Central memory CD4-positive, alpha-beta T cell (primary cell): ENCODE measurements at places on chromosomes 7 and 10.

DNA sequence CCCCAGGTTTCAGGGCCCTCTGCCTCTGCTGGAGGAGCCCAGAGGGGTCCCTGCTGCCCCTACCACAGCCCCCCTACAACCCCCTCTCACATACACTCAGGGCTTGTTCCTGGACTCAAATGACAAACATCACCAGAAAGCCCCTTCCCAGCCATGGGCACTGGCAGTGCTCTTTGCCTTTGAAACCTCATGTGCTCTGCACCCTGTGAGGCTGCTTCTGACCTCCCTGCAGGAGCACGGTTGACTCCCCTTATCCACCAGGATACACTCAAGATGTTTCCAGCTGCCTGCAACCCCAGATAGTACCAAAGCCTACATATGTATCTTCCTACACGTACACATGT lies 3.5 kb upstream of the ADIRF start:
- DNase-seq: no peak

GRCh38 chr10:22617516-22617915 lies 96.9 kb downstream of the PIP4K2A start:
- DNase-seq: no peak

DNA sequence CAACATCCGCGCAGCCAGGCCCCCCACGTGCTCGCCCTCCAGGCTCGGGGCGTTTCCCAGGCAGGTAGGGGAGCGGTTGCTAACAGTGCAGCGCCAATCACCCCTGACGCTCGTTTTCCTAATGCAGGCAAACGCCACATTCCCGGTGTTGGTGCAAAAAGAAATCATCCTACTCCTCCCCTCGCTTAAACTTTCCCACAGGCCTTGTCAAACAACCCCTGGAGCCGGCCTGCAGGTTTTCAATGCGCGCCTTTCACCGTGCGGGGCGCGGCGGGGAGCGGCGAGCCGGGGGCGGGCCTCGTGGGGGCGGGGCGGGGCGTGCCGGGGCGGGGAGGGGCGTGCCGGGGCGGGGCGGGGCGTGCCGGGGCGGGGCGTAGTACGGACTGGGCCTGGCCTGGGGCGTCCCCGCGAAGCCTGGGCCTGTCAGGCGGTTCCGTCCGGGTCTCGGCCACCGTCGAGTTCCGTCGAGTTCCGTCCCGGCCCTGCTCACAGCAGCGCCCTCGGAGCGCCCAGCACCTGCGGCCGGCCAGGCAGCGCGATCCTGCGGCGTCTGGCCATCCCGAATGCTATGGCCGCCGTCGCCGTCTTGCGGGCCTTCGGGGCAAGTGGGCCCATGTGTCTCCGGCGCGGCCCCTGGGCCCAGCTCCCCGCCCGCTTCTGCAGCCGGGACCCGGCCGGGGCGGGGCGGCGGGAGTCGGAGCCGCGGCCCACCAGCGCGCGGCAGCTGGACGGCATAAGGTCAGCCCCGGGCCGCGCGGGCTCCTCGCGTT lies at the start of gene ECHDC3:
Gene ECHDC3, plus strand, starts transcription at position 374 of the 770 bp plus-strand sequence. Its CDS starts 195 bp downstream, at position 569.
- peak; percentile 36 for DNase-seq

DNA sequence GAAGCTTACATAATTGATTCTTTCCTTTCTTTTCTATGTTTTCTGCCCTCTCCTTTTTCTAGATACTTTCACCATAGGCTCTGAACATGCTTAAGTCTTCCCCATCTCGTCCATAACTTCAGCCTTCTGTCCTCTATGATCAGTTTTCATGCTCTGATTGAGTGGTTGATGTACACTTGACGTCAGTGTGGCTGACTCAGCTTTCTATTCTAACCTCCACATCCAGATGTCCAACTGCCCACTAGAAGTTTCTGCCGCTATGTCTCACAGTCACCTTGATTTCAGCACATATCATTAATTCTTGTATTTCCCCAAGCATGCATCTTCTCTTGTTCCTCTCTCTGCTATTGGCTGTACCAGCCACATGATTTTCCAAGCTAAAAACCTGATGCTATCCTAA lies 15.0 kb downstream of the CDK14 start:
- DNase-seq: no peak

GRCh38 chr7:132073920-132074589 lies 502.2 kb downstream of the PLXNA4 start:
- DNase-seq: no peak

- DNase-seq: no peak
Observed at GRCh38 chr10:80392250-80392649, 16.1 kb upstream of the PRXL2A start.

- no peak for DNase-seq
Observed at GRCh38 chr7:154857728-154858681, 144.9 kb downstream of the PAXIP1 start.

DNA sequence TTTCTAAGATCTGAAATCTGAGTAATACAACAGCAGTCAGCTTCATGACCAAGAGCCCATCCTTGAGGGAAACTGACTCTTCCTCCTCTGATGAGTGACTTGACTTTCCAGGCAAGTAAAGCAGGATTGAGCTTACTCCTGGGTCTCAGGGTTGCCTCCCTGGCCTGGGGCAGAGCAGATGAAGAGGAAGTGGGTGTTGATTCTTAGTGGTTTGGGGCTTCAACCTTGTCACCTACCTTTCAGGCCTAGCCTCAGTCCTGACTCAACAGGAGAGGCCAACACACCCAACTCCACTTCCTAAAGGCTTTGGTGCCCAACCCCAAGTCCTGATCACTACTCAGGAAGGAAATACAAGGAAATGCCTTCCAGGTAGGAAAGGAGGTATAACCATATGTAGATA lies 54.1 kb downstream of the KCNMA1 start:
- DNase-seq: no peak

- DNase-seq: no peak
Observed at GRCh38 chr7:156475179-156475578, 165.4 kb upstream of the RNF32 start.

GRCh38 chr7:12139416-12139815 lies 71.7 kb upstream of the TMEM106B start:
- DNase-seq: no peak

GRCh38 chr10:5589011-5589660 lies 64.4 kb downstream of the CALML3 start:
- DNase-seq: no peak

DNA sequence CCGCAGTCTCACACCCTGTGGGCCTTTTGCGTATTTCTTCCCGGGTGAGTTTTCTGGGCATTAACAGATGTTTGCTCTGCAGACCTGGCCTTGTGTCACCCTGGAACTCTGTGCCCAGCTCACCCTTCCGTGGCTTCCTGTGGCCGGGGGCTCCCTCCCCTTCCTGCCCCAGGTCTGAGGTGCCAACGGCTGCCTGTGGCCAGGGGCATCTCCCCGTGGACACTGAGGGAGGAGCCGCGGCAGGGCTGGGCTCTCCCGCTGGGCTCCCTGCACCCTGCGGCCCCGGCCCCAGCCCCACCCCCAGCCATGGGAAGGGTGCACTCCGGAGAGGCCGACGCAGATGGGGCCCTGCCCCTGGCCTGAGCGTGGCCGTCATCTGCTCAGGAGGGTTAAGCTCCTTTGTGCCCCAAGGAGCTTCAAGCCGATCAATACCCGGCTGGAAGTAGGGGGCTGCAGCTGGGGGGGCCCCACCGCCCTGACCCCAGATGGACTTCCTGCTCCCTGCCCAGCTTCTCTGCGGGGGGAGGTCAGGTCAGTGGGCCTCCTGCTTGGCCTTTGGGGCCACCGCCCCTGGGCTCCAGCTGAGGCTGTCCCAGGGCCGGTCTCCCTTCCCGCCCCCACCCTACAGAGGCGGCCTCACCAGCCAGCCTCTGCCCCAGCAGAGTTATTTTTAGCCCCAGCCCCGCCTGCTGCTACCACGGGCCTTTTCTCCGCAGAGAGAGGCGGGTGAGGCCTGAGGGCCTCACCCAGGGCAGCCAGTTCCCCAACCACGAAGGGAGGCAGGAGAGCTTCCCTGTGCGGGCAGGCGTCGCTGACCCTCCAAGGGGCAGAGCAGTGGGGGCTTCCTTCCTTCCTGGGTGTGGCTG lies 24.2 kb downstream of the PWWP2B start:
- no peak for DNase-seq

DNA sequence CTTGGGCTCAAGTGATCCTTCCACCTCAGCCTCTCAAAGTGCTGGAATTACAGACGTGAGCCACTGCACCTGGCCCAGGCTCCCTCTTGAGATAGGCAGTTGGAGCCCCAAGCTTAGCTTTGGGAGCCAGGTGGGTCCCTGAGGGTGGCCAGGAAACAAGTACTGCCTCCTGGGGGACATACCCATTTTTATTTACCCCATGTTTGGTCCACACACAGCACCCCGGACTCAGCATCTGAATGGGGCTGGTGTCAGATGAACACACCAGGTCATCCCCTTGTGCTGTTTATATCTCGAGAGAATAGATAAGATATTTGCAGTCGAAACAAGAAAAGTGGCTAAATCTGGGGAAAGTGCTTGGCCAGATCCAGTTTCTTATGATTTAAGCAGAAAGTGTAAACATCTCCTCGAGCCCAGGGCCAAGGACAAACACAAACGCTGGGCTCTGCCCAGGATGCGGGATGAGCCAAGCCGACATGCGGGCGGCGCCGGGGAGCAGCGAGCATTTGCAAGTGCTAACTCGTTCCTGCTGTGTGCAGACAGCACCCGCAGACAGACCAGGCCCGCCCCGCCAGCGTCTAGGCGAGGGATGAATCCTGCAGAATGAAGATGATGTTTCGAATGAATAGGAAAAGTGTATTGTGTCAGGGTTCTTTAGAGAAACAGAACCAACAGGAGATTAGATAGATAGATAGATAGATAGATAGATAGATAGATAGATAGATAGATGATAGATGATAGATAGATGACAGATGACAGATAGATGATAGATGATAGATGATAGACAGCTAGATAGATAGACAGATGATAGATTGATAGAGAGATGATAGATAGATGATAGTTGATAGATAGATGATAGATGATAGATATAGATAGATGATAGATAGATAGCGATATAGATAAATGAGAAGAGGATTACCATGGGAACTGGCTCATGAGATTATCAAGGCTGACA lies 44.4 kb upstream of the OCM2 start:
- no peak for DNase-seq
